ENCODE measurements at places on chromosomes 3 and 15. TPM values are rescaled to one million over a fixed set of nuclear protein-coding genes. Genes with fewer than 3 reads are reported as not detected.
A peak's percentile ranks its signal among the peaks of the same experiment; 100 is the strongest.

DNA sequence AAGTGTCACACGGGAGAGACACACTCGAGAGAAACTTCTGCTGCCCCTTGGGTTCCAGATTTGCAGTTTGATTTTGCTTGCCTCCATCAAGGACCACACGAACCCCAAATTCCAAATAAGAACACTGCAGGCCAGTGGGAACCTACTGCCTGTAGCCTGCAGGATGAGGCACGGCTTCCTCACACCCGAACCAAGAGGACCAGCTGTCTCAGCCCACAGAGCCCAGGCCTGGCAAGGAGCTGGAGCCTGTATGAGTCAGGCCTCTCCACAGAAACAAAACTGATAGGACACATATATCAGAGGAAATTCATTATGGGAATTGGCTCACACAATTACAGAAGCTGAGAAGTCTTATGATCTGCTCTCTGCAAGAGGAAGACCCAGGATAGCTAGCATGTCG, 188.1 kb upstream of the NSMCE3 start:
- no peak overlapping the region for H3K27ac ChIP-seq
- H3K4me3 ChIP-seq, result no peak overlapping the region

DNA sequence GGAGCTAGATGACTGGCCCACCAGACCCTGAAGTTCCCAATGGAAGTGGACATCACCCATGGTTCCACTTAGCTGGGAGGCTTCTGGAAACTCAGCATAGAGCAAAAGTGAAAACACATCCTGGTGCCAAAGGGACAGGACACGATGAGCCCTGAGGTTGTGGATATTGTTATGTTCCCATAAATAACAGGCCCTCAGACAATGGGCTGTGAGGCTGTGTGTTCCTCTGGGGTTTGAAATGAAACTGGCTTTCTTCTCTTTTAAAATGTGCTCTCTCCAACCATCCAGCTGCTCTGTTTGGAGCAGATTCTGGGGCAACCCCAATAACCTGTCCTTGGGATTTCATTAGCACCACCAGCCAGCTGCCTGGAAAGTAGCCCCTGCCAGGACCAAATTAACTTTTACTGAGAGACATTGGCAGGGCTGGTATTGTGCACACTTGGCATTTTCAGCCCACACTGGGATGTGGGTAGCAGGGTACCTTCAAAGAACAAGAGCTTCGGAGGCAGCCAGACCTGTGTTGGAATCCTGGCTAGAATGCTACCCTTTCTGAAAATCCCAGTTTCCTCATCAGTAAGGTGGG, 97.5 kb downstream of the DNAJB8 start:
- peaks cover 3% of the 10 kb centered on the region for H3K36me3 ChIP-seq
- no peak overlapping the region for H3K27ac ChIP-seq
- peaks cover 10% of the 10 kb centered on the region for H3K27me3 ChIP-seq
- H3K4me1 ChIP-seq, result peaks cover 6% of the 10 kb centered on the region
- no peak for DNase-seq
- no peak overlapping the region for H3K4me3 ChIP-seq

Gene HCLS1
- total RNA-seq, result 0.46 TPM

Gene CMTM7
- total RNA-seq, result 24.6 TPM

Gene SAXO2
- total RNA-seq, result 6.0 TPM

DNA sequence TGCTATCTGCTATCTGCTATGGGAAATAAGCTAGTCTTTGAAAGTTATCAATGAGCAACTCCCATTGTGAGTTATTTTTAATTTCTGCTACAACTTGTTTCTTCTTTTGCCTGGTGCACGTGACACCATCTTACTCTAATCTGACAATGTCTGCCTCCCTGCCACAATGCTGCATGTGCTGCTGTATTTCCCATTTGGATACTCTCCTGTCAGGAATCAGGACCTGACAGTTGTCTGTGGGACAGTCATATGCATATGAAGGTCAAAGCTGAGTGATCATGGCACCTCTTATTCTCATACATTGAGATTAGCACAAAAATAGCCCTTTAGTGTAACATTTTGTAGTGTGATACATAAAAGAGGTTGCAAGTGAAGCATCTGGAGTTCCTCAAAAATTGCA, 45.8 kb downstream of the HMG20A start:
- H3K27me3 ChIP-seq, result no peaks in the 10 kb centered on the region
- peaks cover 21% of the 10 kb centered on the region for H3K36me3 ChIP-seq
- peaks cover 2% of the 10 kb centered on the region for H3K4me1 ChIP-seq
- DNase-seq, result no peak

DNA sequence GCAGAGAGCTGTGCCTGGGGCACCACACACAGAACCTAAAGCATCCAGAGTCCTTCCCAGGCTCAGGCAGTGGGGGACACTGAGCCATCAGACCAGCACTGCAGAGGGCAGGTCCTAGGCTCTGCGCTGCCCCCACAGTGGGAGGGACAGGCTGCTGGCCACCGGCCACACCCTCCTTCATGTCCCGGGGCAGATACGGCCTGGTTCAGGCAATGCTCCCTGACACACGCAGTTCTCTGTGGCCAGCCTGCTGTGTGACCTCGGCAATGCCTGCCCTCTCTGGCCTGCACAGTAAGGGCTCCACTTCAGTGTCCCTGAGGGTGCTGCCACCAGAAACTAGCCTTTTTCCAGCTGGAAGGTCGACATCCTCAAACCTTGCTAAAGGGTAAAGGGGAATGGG, 12.4 kb downstream of the LINGO1 start:
- no peaks in the 10 kb centered on the region for H3K36me3 ChIP-seq
- H3K27ac ChIP-seq, result no peak overlapping the region
- no peak overlapping the region for H3K4me3 ChIP-seq

- peak; percentile 17 for DNase-seq
- H3K4me3 ChIP-seq, result no peak overlapping the region
- H3K27ac ChIP-seq, result peak overlapping the region; percentile 87
- peaks cover 17% of the 10 kb centered on the region for H3K27me3 ChIP-seq
Measured at GRCh38 chr3:32045091-32045915, 61.1 kb upstream of the GPD1L start.

Gene FILIP1L
- 19.4 TPM for total RNA-seq

DNA sequence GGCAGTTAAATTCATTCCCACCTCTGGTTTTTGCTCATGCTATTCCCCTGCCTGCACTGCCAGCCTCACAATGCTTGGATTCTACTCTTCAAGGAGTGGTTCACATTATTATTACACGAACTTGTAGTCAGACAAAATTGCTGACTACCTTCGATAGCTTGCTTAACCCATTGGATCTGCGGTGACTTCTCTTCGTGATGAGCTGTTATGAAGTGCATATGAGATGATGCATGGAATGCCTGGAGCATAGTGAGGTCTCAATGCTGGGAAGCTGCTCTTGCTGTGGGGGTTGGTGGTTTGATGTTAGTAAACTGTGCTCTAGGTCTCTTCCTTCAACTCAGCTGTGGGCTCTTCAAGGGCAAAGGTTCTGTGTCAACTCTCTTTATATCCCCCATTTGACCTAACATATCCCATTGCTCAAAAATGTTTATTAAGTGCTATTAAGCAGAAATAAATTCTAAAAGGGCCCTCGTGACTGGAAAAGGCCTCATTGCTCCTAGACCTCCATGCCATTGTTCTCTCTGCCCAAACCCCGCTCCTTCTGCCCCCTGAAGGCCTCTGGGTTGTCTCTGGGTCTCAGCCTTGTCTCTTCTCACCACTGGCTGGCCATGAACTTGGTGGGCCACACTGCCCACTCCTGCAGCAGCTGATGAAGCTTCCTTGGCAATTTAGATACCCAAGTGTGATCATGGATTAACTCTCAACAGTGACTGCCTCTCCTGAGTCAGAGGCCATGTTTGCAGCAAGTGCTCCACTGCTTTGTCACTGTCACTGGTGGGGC, 4.5 kb upstream of the SLCO2A1 start:
- no peak for DNase-seq
- H3K4me1 ChIP-seq, result peaks cover 17% of the 10 kb centered on the region
- H3K27me3 ChIP-seq, result peaks cover 14% of the 10 kb centered on the region
- H3K36me3 ChIP-seq, result no peaks in the 10 kb centered on the region
- H3K27ac ChIP-seq, result no peak overlapping the region

Gene CFAP44
- total RNA-seq, result 16.4 TPM

Gene GUCA1C
- total RNA-seq, result not detected

DNA sequence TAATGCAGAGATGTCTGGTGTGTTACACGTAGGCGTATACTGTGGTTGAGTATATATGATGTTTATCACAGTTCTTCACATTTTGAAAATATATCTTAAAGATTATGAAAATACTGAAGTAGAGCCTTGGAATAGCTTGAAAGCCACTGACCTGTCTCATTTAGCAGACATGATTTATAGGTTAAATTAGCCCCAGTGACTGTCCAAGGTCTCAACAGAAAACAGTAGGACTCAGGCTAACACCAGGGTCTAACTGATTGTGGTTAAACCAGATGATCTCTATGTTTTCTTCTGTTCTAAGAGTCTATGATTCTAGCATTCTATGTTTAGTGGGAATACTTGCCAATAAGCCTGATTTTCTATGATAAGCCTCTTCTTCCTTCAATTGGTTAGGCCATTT, 166.4 kb upstream of the NR2E3 start:
- no peak overlapping the region for H3K4me3 ChIP-seq
- H3K27ac ChIP-seq, result no peak overlapping the region
- no peak for DNase-seq
- H3K4me1 ChIP-seq, result no peaks in the 10 kb centered on the region
- no peaks in the 10 kb centered on the region for H3K36me3 ChIP-seq
